GM12865 (cell line): ENCODE measurements at places on chromosomes 11 and 22.
A peak's percentile ranks its signal among the peaks of the same experiment; 100 is the strongest.

DNA sequence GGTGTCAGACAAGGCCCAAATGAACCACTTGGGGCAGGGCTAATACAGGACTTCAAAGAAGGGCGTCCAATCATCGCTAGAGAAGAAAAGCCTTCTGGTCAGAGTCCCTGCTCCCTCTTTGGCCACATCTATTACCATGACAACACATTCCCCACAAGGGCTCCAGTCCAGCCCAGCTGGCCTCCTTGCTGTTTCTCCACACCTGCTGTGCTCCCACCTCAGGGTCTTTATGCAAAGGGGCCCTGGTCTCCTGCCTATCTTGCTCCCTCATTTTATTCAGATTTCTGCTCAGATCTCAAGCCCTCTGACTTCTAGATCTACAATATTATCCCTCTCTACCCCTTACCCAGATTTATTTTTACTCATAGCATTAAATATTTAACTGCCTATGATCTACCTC lies 58.0 kb upstream of the KIRREL3 start:
- no peak for DNase-seq

GRCh38 chr11:3831378-3832239 lies 9.2 kb downstream of the RHOG start:
- no peak for DNase-seq

DNA sequence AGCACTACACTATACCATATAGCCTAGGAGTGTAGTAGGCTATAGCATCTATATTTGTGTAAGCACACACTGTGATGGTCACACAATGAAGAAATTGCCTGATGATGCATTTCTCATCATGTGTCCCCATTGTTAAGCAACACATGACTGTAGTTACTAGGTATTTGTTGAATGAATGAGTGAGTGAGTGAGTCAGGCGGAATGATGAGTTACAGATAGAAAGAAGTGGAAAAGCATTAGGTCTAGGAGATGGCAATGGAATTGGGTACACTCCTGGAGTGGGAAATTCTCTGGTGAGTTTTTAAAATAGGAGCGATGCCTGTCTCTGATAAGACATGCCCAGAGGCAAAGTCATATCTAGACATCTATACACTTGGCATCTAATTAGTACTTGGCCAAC lies 160.5 kb upstream of the TBCEL start:
- no peak for DNase-seq

- DNase-seq: no peak
Measured at GRCh38 chr11:41003339-41004282, 455.8 kb downstream of the LRRC4C start.

DNA sequence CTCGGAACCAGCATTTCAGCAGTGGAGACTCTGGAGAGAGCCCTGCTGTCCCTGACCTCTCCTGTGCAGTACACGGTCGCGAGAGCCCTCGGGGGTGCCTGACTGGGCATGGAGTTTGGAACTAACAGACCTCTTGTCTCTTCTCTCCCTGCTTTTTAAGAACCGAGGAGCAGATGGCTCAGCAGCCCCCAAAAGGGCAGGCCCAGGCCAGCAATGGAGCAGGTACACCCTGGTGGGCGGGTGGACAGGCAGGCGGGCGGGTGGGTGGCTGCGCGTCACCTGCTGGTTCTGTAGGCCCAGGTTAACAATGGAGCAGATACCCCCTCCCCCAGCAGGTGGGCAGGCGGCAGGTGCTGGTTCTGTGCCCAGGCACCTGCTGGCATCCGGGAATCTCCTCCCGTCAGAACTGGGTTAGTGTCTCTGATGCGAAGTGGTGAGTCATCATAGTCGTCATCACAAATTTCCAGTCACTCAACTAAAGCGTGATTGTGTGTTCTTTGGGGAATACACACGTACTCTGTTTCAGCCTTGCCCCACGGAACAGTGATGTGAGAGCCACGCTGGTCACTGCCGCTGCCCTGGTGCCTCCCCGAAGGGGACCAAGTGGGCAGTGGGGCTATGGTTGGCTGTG lies 41.1 kb downstream of the GRAMD4 start:
- no peak for DNase-seq

DNA sequence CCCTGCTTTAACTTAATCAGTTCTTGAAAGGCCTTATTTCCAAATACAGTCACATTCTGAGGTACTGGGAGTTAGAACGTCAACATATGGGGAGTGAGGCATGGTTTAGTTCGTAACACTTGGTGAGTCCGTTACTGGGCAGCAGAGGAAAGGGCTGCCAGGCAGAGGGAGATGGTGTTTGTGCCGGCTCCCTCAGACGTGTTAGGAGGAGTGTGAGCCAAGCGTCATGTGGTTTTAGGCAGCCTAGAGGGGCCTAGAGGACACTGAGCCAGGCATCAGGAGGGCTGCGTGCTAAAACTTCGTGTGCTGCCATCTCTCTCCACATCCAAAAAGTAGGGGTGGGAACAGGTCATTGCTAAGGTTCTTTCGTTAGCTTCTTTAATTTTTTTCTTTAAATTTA lies 10.2 kb downstream of the BCR start:
- DNase-seq: no peak

GRCh38 chr11:36266767-36267166 lies 22.5 kb downstream of the COMMD9 start:
- no peak for DNase-seq

DNA sequence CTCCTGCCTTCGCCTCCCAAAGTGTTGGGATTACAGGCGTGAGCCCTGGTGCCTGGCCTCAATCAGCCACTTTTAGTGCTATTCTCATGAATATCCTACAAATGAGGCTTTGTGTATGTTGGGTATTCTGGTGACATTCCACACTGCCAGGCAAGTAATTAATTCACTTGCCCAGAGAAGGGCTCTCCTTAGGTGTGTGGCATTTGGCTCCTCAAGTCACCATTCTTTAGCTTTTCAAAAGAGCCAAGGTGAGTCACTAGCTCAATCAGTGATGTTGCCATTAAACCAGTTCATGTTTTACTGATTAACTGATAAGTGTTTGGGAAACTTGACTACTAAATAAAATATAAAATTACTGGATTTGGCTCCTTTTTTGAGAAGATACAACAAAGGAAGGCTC lies 52.2 kb downstream of the SLC25A17 start:
- no peak for DNase-seq

- DNase-seq: no peak
Measured at GRCh38 chr22:25071720-25072119, 119.2 kb downstream of the KIAA1671 start.

GRCh38 chr11:95827696-95828095 lies 37.4 kb downstream of the CEP57 start:
- DNase-seq: no peak

GRCh38 chr11:74474316-74474715 lies 7.0 kb upstream of the KCNE3 start:
- DNase-seq: no peak

DNA sequence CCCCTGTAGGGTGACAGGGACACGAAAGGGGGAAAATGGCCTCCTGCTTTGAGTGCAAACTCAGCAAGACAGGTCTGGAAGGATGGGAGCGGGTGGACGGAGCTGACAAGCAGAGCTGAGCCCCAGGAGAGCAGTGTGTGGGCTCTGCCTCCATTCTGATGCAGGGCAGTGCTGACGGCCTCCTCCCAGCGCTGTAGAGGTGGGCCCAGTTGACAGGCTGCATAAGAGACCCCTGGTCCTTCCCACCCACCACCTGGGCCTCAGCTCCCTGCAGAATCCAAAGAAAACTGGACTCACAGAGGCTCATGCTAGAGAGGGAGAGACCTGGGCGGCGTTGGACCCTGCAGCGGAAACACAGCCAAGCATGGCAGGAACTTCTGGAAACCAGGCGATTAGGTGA lies 1113.4 kb downstream of the BRD1 start:
- no peak for DNase-seq

DNA sequence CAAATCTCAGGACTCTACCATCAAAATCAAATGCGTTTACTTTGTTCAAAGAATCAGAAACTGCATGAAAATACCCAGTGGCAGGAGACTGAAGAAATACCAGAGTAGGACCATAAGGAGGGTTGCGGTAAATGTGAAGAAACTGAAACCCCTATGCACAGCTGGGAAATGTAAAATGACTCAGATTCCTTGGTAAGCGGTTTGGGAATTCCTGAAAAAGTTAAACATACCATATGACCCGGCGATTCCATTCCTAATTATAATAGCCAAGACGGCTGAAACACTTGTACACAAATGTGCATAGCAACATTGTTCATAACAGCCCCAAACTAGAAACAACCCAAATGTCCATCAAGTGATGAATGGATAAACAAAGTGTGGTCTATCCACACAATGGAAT lies 114.1 kb upstream of the GRAMD1B start:
- peak; percentile 28 for DNase-seq

DNA sequence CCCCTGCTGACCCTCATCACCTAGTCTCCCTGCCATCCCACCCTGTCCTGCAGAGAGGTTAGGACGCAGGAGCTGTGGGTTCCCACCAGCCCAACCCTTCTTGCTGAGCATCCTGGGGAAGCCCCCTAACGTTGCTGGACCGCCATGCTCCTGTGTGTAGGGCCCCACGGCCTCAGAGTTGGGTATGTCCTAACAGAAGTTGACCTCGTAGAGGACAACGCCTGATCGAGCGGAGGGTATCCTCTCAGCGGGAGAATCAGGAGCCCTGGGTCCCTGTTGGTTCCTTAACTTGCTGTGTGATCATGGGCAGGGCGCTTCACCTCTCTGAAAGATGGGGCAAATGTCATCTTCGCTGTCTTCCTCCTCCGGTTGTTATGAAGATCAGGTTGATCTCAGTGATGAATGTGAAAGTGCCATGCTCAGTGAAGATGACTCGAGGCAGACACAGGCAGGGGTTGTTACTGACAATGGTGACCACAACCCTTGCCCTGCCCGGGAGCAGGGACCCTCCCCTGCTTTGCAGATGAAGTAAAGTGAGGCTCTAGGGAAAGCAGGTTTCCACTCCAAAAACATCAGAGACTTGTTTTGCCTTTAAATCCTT lies 19.3 kb upstream of the CD5 start:
- no peak for DNase-seq

GRCh38 chr11:107751082-107751481 lies 39.2 kb upstream of the SLN start:
- DNase-seq: no peak

- no peak for DNase-seq
Measured at GRCh38 chr11:14446701-14447169, 52.9 kb downstream of the COPB1 start.
